Stimulated activated CD8-positive, alpha-beta memory T cell treated with anti-CD3 and anti-CD28 coated beads, Interleukin-2, amount 100 ng/mL, for 1 hour (primary cell): ENCODE measurements at places on chromosomes 3 and 15.

DNA sequence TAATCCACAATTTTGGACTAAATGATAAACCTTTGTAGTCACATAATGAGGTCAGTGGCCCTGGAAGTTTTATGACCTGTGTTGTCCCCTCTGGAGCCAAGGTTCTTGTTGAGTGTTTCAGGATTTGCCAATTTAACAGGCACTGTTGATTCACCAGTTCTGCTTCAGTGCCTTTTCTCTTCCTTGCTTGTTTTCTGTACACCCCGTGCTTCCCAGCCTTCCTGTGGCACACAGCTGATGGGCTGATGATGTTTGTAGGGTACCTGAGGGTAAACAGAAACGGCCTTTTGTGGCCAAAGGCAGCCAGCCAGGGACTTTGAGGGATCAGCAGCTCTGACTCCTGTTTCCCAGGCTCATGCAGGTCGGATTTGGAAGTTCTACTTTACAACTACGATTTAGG lies 13.3 kb downstream of the GYG1 start:
- no peak for DNase-seq

DNA sequence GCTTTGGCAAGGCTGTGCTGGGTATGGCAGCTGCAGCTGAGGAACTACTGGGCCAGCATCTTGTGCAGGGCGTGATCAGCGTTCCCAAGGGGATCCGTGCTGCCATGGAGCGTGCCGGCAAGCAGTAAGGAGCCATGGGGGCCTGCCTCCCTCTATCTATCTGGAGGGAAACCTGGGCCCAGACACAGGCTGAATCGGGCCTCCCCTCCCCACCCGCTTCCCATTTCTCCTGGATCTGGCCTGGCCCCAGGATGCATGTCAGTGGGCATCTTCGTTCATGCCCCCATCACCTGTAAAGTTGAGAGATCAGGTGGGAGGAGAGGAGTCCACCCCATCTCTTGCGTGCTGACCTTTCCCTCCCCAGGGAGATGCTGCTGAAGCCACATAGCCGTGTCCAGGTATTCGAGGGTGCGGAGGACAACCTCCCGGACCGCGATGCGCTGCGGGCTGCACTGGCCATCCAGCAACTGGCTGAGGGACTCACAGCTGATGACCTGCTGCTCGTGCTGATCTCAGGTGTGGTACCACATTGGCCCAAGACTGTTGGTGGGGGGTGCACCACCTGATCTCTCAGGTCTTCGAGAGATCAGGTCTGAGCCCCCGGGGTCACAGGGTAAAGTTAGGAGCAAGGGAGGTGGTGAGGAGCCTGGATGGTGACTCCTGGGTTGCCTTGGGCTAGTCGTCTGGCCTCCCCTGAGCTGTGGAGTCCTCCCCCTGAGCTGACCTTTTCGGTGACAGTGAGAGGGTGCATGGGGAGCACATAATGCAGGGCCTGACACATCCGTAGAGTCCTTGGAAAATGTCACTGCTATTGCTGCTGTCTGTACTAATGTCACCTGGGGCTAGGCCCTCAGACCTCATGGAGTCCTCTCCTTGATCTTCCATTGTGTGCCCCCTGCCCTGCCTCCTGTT lies 3.2 kb downstream of the GLYCTK start:
- no peak for DNase-seq

DNA sequence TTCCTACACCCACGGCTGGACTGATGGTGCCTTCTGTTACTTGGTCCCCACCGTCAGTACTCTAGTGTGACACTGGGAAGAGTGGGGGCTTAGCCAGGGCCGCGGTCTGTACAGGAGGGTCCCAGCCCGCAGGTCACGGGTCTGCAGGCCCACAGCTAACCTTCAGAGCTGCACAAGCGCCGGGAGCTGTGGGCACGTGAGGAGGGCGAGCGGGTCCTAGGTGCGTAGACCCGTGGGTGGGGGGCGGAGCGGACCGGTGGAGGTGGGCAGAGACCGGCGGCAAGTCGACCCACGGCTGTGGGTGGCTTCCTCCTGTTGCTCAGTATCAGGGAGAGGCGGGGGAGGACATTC lies 1.2 kb downstream of the TNFAIP8L3 start:
- DNase-seq = no peak

- DNase-seq = no peak
These were observed 141.2 kb downstream of the GMNC start for GRCh38 chr3:190721330-190721729.

GRCh38 chr15:31049682-31050615 lies 51.6 kb downstream of the TRPM1 start:
- no peak for DNase-seq
